DMS 273 treated with DMSO at 0.1 percent for 48 hours (cell line): ENCODE measurements at places on chromosomes 3 and 15.
A peak's percentile ranks its signal among the peaks of the same experiment; 100 is the strongest.

DNA sequence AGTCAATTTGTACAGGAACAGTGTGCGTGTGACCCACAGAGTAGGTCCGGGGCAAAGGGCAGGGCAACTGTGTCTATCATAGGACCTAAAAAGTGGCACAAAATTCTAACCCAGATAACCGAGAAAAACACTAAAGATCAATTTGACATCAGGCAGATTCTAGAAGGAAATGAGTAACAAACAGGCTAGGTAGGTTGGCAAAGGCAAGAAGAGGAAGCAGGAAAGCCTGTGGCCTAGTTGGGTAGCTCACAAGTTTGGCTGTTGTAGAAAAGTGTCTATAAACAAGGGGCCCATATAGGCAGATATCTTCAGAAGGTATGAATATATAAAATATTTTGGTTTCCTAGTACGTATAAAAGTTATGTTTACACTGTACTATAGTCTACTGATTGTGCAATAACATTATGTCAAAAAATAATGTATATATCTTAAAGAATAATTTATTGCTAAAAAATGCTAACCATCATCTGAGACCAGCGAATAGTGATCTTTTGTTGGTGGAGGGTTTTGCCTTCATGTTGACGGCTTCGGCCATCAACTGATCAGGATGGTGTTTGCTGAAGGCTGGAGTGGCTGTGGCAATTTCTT lies 13.3 kb upstream of the OR5K1 start:
- DNase-seq: no peak

GRCh38 chr3:89113893-89114840 lies 6.7 kb downstream of the EPHA3 start:
- peak; percentile 68 for DNase-seq

DNA sequence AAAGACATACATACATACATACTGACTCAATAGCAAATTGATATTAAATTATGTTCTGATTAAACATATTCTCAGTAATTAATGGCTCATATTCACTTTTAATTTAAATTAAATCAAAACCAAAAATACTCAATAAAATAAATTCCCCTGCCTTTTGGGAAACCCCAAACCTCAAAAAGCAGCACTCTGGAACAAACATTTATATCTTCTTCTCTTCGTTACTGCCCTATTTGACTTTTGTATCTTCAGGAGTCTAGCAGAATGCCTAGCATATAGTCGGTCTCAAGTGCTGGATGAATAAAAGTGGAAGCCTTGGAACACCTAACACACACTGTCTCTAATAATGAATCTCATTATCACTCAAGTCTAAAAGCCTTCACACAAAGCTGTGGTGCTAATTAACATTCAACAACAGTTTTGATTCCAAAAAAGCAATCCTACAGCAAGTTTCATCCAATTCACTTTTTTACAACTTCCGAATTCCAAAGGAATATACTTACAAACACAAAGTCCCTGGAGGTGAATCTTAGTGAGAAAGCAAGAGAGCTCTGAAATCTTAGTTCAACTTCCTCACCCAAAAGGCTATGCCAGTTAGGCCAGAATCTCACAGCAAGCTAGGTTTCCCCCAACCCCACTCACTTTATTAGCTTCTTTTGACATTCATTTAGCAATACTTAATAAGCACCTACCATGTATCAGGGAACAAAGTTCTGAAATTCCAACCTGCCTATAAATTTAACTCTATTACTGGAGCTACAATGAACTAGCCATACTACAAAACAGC lies 35.0 kb downstream of the GSK3B start:
- no peak for DNase-seq

- no peak for DNase-seq
Observed at GRCh38 chr15:53580366-53580765, 179.1 kb downstream of the WDR72 start.

GRCh38 chr15:98735895-98736617 lies 87.7 kb downstream of the IGF1R start:
- no peak for DNase-seq

DNA sequence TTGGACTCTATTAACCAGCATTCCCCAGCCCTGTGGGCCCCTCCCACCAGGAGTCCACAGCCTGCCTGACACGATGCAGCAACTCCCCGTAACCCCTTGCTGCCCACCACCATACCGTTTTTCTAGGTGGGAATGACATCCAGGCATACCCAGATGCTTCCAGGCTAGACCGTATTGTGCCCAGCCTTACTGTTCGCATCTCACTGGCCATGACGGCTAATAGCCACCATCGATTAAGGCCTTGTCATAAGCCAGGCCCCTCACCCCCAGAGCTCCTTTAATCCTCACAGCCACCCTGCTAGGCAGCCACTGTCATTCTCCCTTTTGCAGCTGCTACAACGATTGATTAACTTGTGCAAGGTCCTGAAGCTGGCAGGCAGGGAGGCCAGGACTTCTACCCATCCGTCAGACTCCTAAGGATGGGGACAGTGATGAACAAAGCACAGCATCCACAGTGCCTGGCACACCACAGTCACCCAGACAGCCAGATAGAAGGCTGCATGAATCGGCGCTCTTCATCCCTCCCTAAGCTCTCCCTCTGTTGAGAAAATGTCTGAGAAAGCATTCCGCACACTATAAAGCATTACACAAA lies 60.0 kb upstream of the FLNB start:
- DNase-seq: no peak

- DNase-seq: no peak
Observed at GRCh38 chr15:41564286-41564959, 5.4 kb downstream of the TYRO3 start.

DNA sequence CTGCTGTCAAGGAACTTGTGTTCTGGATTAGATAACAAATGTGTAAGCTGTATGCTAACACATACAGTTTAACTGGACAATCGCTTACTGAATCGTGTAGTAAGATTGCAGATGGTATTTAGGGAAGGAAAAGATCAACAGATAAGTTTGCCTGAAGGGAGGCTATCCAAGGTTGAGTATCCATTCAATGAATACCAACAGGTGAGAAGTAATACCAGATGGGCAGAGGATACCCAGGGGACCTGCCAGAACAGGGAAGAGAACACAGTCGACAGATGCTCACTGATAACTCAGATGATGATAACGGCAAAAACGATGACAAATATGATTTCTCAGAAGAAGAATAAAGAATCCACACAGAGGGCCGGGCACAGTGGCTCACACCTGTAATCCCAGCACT lies 3.2 kb upstream of the UACA start:
- no peak for DNase-seq

DNA sequence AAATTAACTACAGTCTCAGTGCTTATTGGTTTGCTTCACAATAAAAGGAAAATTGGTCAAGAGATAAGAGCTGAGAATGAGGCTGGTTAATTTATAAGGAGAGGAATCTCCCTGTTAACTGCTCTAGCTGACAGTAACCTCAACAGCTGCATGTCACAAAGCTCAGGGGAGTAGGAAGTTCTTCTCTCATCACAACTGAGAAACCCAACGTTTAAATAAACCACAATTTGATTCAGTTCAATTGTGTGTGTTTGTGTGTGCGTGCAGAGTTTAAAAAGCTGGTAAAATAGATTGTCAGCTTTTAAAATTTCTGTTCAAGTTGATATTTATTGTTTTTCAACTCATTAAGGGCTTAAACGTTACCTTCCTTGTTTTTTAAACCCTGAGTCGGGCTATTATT lies 3.5 kb upstream of the TGFBR2 start:
- DNase-seq: no peak

DNA sequence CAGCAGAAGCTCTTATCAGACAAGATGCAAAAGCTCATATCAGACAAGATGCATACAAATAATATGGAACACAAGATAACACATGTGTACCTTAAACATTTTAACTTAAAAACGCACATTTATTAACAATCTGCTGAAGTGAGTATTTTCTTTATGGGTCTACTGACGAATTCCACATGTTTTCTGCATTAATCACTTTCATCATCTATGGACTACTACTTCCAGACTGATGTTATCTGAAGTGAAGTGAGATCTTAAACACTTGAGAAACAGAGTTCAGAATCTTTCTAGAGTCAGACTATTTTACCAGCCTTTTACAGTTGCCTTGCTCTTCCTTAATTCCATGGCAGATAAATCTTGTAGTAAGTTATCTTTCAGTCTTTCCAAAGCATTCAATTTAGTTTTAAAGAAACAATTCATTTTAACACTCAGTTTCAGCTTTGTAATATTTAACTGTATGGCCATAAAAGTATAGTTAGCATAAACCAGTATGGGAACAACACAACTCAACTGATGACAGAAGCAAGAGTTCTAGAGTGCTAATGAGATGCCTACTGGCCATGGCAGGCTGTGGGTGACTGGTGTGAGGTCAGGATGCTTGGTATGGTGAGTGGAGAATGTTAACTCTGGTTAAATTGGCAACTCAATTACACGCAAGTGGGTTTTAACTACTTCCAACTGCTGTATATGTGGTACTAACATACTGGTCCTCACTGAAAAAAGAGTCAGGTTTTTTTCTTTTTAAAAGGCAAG lies 9.8 kb downstream of the CMTM6 start:
- no peak for DNase-seq

DNA sequence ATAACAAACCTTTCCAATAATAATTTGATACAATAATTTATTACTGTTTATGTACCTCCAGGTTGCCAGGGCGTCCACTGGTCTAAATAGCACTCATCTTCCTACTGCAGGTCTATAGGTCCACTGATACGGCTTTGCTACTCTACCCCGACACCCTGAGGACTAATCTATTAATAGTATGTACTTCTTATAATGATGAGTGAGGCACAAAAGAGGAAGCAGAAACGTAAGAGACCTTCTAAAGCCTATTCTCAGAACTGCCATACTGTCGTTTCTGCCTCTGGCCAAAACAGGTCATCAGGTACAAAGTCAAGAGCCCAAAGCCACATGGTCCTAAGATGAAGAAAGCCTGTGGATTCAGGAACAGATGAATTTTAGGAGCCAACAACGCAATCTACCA lies 163.2 kb upstream of the GRM7 start:
- no peak for DNase-seq

DNA sequence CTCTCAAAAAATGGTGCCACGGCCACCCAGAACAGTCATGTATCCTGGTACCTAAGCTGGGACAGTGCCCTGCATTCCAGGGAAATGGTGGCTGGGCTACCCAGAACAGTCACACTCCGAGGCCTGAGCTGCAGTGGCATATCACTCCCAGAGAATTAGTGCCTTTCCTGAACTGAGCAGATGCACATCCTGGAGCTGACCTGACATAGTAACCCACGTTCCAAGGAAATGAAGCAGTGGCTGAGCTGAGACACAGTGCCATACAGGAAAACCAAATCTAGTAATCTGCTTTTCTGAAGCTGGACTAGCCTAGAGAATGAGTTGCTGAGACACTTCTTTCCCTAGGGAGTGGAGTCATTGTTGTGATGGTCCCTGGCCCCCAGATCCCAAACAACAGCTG lies 41.8 kb downstream of the SERP1 start:
- no peak for DNase-seq

DNA sequence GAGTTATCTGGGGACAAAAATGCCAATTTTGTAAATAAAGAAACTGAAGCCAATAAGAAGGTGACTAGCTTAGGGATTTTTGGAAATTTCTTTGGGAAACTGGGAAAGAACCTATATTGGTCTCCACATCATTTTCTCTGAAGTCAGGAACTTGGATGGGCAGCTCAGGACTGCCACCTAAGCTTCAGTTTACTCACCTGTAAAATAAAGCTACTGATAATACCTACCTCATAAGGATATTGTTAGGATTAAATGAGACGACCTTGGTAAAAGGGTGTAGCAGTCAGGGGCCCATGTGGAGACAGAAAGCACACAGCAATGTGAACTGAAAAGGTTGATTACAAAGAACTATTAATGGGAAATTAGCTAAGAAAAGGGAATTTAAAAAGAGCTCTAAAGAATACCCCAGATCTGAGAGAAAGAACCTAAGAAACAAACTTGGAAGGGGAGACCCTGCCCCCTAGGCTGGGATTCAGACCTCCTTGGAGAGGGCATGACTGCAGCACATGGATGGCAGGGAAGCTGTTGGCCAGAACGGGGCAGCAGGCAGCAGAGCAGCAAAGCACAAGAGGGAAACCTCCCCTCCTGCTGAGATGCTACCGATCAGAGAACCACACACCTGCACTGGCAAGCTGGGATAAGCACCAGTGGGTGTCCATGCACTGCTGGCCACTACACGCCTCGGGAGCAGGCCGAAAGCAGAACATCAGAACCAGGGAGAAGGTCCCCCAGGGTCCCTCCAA lies 83.7 kb upstream of the THBS1 start:
- DNase-seq: no peak

DNA sequence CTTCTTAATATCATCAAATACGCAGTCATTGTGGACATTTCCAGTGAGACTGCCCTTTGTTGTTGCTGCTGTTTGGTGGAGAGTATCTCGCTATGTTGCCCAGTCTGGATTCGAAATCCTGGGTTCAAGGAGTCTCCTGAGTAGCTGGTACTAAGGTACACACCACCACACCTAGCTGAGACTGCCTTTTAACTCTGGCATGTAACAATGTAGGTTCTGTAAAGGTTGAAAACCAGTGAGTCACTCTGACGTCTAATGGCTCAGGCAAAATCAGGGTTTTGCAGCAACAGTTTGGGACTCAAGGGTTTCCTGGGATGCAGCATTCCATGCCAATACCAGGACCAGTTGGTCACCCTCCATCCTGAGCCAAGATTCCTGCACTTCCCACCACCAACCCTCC lies 52.2 kb downstream of the AQP9 start:
- no peak for DNase-seq

GRCh38 chr3:29185706-29186105 lies 95.2 kb upstream of the RBMS3 start:
- DNase-seq: no peak

DNA sequence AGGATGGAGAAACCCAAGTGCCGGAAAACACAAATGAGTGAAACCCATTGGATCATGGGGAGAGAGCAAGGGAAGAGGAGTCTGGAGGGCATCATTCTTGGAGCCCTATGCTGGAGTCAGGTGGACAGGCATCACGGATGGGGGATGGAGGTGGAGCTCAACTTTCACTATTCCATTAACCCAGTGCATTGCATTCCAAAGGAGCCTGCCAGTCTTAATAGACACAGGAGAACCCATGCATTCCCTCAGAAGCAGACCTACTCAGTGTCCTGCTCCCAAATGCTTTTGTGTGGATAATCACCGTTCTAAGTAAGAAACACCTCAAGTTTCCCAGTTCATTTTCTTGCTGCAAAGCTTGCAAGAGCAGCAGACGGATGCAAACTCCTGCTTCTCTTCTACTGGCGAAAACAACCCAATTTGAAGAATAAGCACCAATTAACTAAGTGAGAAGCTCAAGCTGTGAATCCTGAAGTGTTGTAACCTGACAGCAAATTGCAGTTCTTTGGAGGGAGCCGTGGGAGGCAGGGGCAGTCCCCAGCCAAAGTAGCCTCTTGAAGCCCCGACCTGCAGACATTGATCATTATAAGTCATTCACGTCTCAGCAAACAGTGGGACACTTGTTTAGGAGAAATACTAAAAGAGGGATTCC lies 25.3 kb downstream of the SEMA5B start:
- DNase-seq: no peak

DNA sequence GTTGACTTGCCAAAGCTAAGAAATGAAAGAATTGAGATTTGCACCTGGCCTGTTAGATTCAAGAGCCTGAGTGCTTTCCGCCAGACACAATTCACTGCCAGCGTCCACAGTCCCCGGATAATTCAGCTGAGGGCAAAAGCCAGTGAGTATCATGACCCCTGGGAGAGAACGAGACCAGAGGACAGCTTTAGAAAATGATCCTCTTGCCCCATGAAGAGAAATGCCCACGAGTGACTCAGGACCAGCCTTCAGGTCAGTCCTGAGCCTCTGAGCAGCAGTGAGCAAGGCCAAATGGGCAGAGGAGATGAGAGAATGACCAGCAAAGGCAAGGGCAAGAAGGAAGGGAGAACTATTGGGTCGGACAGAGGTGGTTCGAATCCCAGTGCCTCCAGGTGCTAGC lies 273.5 kb downstream of the FAM43A start:
- no peak for DNase-seq

- DNase-seq: no peak
Observed at GRCh38 chr3:143128227-143128955, 8.8 kb downstream of the CHST2 start.
